ENCODE measurements at places on chromosomes 7 and 10.

GRCh38 chr10:77080361-77081027 is 557.1 kb downstream of the KCNMA1 start:
- no peak for DNase-seq

DNA sequence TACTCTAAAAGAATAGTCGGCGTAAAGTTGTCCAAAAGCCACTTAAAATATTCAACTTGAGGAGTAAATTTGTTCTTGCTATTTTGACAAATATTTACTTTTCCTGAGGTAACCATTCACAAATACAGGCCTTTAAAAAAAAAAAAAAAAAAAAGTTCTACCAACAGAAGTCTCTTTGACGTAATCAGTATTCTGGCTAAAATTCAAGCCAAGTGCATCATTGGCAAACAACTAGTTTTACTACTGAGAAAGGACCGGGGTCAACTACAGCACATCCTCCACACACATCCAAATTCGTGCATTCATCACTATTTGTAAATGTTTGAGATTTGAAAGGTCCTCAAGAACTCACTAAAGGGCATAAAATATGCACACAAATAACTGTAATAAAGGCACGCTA is 2.0 kb downstream of the OAT start:
- no peak for DNase-seq

- no peak for DNase-seq
These were observed 5.5 kb downstream of the HKDC1 start for GRCh38 chr10:69225681-69226080.

DNA sequence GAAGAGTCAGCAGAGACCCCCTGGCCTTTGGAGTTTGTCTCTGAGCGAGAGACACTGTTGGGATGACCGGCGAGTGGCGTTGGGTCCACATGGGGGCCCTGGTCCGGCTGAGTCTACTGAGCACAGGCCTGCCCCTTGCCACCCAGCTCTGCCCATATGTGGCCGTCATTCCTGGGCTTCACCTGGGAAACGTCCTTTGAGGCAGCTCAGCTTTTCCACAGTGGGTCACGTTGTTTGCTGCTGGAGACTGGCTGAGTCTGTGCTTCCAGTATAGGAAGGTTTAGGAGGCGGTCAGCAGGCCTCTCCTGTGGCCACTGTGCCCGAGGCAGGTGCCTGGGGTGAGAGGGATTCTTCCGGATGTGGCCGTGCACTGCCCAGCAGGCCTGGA is 17.1 kb downstream of the ADAM8 start:
- no peak for DNase-seq

GRCh38 chr7:46454816-46455215 is 533.7 kb upstream of the IGFBP3 start:
- no peak for DNase-seq

- DNase-seq, result no peak
These were observed 2.5 kb downstream of the VOPP1 start for GRCh38 chr7:55569797-55570196.

DNA sequence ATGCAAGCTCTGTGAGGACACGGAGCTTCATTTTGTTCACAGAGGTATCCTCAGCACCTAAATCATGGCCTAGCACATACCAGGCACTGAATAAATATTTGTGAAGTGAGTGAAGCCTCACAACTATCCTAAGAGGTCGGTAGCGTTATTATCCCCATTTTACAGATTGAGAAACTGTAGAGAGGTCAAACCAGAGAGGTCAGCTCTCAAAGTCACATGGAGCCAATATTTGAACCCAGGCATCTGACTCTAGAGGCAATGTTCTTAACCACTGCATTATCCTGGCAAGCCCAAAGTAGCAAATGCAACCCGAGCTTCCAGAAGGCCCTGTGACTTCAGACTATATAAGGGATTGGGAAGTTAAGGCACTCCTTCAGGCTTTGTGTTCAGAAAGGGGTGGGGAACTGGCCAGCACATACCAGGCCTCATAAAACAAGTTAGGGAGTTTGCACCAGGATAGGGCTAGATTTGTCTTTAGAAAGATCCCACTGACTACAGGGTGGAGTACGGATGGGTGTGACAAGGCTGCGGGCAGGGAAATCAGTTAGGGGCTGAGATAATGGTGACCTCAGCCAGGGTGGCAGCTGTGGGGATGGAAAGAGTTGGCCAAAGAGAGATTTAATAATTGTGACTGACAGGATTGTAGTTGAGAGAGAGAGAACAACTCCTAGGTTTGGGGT is 101.4 kb downstream of the TBXAS1 start:
- no peak for DNase-seq

DNA sequence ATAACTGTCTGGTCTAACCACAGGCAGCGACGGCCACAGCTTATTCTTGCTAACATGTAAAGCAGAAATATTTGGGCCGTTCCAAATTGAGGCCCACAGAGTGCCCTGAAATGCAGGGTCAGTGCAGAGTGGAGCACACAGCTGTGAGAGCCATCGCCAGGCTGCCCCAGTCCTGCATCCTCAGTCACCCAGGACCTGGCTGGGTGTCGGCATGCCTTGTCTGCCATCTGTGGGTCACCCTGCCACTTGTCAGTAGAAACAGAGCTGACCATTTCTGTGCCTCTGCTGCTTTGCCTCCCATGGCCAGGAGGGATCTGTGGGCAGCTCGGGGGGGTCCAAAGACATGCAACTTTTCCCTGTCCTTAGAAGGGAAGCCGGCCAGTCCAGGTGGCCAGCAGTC is 57.3 kb upstream of the BTBD16 start:
- DNase-seq, result no peak
